Ecto neural progenitor cell (in vitro differentiated cells): ENCODE measurements at places on chromosomes 6 and 20.

- DNase-seq, result no peak
Observed at GRCh38 chr6:76004202-76004601, 68.3 kb downstream of the IMPG1 start.

DNA sequence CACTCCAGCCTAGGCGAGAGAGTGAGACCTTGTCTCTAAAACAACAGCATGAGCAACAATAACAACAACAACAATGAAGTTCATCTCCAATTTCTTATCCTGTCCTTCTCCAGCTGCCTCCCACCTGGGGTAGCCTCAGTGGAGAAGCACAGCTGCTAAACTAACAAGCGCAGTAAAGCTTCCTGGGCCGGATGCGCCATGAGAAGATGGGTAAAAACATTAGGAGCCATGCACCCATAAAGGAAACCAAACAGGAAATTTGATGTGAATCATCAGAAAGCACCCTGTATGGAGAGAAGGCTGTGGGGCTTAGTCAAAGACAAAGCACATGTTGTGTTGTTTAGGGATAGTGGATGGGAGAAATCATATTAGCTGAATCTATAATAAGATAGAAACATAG is 61.1 kb upstream of the CCN6 start:
- no peak for DNase-seq

GRCh38 chr20:36481380-36482043 is 59.8 kb upstream of the MYL9 start:
- no peak for DNase-seq

DNA sequence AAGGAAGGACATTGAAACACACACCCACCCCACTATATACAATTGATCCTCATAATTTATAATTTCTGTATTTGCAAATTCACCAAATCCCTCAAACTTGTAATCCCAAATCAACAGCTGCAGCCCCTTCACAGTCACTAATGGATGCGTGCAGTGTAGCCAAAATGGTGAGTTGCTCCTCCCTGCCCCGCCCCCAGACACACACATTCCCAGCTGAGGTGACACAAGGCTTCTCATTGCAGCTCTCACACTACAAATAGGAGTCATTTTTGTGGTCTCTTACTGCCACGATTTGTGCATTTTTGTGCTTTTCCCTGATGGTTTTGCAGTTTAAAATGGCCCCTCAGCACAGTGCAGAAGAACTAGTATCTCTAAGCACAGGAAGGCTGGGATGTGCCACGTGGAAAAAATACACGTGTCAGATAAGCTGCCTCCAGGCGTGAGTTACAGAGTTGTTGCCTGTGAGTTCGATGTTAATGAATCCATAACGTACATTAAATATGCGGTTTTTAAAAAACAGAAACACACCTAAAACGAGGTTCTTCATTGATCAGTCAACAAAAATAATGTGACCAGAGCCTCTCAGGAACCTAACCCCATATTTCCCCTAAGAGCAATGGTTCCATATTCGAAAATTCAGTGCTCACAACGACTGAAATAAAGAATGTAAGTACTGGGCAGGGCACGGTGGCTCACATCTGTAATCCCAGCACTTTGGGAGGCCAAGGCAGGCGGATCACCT is 8.2 kb downstream of the ATP9A start:
- DNase-seq, result no peak

DNA sequence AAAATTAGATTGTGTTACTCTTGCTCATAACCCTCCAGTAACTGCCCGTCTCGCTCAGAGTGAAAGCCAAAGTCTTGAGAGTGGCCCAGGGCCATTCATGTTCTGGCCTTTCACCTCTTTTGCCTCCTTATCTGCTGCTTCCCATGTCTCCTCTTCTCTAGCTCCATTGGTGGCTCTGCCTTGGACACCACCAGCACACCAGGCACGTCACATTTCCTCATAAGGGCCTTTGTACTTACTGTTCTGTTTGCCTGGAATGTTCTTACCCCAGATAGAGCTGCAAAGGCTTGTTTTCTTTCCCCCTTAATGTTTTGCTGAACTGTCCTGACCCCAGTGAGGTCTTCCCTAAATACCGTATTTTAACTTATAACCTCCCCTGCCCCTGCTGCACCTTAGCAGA is 29.3 kb downstream of the MCM8 start:
- no peak for DNase-seq

- no peak for DNase-seq
Observed at GRCh38 chr6:134757911-134758361, 192.0 kb downstream of the ALDH8A1 start.

DNA sequence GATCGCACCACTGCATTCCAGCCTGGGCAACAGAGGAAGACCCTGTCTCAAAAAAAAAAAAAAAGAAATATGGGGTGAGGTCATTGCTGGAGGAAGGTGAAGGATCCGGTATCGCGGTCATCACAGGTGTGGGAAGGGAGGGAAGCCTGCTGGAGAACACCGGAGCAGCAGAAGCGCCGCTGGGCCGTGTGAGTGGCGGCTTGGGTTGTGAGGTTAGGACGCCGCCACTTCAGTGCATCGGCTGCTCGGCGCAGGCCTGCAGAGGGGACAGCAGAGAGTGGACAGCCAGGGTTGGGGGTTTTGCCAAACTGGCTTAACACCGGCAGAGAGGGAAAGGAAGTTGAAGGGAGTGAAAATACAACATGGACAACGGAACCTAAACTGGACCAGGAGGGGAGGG is 5.4 kb downstream of the TLDC2 start:
- DNase-seq, result no peak

DNA sequence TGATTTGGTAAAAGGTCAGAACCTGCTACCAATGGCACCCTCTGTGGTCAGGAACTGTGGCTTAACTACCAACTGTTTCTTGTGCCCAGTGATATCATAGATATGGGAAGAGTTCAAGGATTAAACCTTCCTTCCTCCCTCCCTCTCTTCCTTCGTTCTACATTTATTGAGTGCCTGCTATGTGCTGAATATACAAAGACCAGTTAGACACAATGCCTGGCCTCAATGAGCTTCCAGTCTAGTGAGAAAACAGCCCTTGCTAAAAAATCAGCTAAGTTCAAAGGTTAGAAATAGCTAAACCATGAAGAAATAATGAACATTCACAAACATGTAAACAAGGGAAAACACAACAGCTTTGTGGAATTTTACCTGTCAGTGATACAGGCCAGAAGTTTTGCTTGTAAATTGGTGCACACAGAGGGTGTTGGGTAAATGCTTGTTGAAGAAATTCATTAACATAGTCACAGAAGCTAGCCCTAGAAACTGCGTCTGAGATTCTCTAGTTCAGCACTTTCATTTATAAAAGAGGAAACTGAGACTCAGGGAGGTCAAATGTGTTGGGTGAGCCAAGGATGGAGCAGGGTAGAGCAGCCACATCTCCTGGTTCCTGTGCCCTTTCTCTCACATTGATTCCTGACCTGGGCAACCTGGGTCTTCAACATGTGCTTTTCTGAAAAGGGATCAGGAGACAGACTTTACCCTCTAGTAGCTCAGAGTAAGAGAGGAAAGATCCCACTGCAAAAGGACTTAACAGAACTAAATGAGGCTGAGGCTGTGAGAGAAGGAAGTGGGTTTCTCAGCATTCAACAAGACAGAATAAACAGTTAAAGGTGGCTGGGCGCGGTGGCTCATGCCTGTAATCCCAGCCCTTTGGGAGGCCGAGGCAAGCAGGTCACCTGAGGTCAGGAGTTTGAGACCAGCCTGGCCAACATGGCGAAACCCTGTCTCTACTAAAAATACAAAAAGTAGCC is 14.4 kb upstream of the FOXO3 start:
- DNase-seq, result no peak

DNA sequence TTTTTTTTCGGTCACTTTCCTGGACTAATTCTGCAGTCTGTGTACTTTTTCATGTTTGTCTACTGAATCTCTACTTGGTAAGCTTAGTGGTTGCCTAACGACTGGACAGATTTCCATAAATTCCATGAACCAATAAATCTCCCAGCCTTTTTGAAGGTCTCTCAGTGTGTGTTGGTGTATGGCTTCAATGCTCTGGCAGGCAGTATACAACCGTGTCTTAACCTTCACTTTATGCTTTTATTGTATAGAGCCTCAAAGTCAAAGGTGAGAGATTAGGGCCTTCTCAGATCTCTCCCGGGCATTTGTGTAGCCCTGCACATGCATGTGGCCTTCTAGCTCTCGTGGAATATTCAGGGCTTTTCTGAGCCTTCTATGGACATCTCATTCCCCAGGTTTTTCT is 14.3 kb upstream of the CMTR1 start:
- no peak for DNase-seq

- DNase-seq, result no peak
Observed at GRCh38 chr20:53774461-53775203, 181.0 kb upstream of the ZNF217 start.

DNA sequence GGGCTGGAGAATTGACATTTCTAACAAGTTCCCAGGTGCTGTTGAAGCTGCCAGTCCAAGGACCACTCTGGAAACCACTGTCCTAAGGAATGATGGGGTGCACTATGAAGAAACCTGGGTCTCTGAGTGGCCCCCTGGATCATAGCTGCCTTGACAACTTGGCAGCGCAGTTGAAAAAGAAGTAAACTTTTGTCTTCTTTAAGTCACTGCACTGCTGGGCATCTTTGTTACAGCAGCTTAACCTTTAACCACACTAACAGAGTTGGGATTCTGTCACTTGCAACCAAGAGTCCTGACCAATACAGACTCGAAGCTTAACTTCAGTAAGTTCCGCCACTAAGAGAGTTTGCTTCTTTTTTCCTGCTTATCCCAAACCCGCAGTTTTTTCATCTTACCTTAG is 8.5 kb upstream of the KCNK15 start:
- no peak for DNase-seq

DNA sequence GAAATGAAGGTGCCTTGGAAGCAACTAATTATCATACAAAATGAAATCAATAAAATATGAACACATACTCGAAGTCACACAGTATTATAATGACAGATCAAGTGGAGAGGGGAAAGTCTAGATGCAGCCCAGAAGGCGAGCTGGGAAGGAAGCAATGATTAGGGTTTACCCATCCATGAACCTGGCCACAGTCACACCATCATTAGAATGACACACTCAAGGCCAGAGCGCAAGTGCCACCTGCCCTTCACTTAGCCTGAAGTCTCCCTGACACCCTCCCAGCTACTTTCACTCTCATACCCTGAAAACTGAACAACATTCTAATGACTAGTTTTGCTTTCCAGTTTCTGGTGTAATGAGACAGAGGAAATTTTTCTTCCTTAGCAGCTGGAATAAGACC is 302.8 kb upstream of the JARID2 start:
- no peak for DNase-seq

GRCh38 chr6:114446342-114446741 is 103.5 kb upstream of the HS3ST5 start:
- DNase-seq, result no peak

GRCh38 chr20:51720854-51721253 is 47.3 kb downstream of the ATP9A start:
- no peak for DNase-seq

DNA sequence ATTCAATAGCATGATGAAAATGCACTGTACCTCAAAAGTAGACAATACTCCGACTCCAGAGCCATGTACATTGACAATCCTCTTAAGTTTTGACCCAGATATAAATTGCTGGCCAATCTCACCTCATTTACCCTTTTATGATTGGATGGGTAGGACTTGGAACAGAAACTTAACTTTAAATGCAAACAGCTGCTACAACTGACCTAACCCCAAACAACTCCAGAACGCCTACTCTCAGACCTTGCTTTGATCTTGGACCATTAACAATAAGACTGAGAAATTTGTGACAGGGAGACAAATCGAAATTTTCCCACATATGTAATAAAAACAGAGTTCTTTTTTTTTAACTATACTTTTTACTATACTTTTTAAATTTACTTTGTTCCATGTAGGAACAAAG is 200.5 kb upstream of the MCHR2 start:
- DNase-seq, result no peak
